ENCODE measurements at places on chromosomes 2 and 18.

- DNase-seq, result no peak
These were observed 6.0 kb downstream of the SLC4A3 start for GRCh38 chr2:219633276-219634065.

DNA sequence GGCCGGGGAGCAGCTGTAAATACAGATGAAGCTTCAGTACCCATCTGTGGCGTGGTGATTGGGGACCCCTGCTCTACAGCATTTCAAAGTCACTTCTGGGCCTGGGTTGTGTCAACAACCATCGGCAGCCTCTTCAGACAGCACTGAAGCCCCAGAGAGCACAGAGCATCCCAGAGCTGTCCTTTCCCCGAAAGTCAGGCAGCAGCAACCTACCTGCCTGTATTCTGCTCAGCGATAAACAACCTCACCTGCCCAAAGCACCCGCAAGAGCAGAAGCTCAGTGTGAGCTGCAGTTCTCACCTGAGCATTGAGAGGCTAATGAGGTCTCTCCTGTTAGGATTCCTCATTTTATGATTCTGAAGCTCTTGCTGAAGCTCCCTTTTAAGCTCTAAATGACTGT lies 19.3 kb downstream of the TRABD2A start:
- DNase-seq, result no peak

DNA sequence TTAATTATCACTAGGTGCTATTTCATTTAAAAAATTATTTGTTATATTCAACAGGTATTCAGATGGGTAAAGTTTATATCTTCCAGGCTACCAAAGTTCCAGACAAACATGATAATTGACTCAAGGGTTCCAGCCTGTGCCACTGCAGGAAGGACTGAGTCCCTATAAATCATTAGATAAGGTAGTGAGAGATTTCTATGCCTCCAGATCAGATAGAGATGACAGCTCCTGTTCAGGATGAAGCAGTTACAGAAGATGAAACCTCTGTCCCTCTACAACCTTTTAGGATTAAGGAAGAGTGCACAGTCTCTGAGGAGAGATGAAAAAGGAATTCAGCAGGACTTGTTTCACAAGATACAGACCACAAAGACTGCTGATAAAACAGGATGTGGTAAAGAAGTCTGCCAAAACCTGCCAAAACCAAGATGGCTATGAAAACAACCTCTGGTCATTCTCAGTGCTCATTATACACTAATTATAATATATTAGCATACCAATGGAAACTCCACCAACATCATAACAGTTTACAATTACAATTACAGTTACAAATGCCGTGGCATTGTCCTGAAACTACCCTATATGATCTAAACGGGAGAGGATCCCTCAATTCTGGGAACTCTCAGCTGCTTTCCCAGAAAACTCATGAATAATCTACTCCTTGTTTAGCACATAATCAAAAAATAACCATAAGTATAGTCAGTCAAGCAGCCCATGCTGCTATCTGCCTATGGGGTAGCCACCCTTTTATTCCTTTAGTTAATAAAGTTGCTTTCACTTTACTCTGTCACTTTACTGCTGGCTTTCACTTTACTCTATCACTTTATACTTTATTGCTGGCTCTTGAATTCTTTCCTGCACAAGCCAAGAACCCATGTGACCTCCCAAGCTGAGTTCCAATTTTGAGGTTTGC lies 288.5 kb downstream of the PDE11A start:
- DNase-seq, result no peak

GRCh38 chr2:16622399-16622968 lies 43.1 kb downstream of the CYRIA start:
- DNase-seq, result no peak

DNA sequence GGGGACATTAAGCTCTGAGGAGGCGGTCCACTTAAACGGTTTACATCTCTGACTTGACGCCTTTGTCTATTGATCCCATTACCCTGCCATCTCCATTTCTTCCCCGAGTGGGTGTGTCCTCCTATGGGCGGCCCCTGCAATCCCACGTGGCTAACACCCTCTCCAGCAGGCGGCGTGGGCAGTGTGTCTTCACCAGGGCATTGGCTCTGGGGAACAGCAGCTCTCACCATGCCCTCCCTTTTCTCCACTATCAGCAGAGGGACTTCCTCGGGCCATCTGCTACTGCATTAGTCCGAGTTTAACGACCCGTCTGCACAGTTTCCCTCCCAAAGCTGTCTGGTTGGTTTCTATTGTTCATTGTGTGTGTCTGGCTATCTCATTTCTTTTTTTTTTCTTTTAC lies 511.9 kb upstream of the NRP2 start:
- no peak for DNase-seq

DNA sequence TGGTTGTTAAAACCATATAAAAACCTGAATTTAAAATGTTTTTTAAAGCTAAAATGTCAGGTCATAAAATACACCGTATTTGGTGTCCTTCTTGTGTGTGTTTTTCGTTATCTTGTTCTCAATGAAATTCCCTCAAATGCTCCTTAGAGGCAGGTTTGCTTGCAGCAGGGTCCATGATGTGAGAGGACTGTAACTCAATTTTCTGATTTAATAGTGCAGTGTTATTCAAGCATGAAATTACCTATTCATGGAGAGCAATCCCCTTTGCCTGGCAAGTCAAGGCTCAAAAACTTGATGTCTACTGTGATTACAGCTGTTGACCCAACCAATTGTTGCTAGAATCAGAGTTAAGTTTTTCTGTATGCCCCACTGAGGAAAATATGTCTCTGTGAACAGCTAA lies 318.2 kb downstream of the GALNT13 start:
- DNase-seq, result no peak

- DNase-seq, result no peak
These were observed 18.7 kb downstream of the DBI start for GRCh38 chr2:119385466-119385865.
